ENCODE measurements at places on chromosomes 16 and 17.

DNA sequence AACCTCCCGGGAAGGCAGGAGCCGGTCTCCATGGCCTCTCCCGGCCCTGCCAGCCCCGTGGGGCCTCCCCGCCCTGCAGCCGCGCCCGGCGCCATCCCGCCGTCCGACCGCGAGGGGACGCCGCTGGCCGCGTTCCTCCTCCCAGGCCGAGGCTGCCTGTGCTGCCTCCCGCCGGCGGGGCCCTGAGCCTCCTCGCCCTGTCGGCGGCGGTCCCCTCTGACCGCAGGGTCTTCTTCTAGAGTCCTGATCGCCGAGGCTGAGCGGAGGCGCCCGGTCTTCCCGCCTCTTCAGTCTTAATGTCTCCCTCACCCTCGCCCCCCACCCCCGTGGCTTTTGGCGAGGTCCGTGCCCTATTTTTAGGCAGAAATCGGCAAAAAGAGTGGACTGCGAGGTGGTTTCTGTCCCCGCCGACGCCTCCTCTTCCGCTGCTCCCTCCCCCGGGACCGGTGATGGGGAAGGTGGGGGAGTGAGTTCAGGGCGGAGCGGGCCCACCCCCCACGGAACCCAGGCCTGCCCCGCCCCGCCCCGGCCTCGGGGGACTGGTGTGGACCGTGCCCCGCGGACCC, 794 bp upstream of the CPNE7 start:
- peak; percentile 26 for DNase-seq

DNA sequence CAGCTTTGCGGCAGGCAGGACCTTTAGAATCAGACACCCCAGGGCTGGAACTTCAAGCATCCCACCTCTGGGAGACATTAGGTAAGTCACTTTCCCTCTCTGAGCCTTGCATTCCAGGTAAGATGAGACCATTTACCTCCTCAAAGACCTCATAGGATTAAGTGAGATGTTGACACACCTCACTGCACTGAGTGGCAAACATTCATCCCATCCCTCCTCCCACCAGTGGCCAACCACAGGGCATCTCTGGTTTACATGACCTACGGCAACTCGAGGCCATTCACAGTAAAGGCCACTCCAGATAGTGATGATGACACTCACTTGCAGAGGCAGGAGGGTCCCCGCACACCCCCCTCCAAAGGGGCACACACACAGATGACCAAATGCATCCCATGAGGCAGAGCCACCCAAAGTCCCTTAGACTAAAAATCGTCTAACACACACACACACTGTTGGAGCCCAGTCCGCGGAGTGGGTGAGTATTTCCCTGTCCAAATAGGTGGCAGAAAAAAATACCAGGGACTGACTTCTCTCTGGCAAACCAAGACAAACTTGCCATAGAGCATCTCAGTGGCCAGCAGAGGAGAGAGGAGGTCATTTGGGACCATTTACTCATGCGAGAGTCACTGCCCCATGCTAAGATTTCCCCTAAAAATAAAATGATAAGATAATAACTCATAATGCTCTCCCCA, 454.9 kb downstream of the SOX9 start:
- DNase-seq: no peak

DNA sequence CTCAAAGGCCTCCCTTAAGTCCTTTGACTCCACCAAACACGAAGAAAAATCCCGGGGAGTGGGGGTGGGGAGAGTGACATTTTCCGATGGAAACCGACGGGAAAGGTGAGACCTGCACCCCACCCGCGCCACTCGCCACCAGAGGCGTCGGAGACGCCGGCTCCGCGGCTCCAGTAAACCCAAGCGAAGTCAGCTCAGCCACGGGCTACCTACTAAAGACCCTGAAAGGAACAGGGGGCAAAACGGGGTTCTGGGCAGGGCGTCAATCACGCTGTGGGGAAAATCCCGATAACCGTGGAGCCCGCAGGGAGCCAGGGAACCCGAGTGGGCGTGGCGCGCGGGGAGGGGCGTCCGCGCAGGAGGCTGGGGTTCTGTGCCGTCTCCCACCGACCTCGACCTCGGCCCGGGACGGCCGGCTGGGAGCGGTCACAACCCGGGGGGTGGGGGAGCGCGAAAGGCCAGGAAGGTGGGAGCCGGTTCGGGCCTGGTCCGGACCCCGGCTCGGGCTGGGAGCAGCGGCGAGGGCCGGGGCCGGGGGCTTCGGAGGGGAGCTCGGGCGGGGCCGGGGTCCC, 565 bp downstream of the WDR45B start:
- DNase-seq: peak; percentile 26

- DNase-seq: no peak
These were observed 172.5 kb downstream of the GRIN2A start for GRCh38 chr16:10009684-10010083.

DNA sequence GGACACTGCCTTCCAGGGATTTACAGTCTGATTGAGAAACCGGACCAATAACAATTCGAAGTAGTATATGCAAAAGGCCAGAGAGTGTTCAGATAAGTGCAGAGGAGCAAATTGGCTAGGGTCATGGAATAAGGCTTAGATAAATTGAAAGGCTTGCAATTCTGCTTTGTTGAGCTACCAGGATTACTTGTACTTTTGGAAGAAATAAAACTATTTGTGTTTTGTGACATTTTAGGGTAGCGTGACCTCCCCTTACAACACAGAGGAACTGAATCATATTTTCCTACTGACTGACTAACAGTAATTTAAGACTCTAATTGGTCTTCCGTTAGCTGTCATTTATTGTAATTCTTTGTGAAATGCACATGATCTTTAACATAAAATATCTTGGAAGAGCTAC, 104.7 kb downstream of the PITPNC1 start:
- no peak for DNase-seq

DNA sequence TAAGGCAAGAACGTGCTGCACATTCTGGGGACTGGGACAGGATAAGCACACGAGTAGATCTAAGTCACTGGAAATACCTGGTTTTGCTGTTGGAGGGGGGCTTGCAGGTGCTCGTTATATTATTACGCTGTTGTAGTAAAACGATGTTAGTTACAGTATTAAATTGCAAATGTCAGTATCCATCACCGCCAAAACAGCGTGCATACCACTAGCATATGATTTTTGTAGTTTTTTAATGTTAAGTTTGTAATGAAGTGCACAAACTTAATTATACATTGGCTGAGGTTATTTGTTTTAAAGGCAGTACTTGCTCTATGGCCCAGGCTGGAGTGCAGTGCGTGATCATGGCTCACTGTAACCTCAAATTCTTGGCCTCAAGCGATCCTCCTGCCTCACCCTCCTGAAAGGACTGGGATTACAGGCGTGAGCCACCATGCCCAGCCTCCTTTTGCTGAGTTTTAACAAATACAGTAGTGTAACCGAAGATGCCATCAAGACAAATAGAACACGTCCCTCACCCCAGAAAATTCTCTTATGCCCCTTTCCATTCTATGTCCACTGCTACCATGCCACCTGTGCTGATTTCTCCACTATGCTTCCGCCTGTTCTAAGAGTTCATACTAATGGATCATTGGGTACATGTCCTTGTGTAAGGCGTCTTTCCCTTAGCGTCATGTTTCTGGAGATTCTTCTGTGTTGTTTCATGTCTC, 20.7 kb upstream of the CSNK1D start:
- no peak for DNase-seq

- no peak for DNase-seq
These were observed 584.7 kb downstream of the WWOX start for GRCh38 chr16:78684030-78684611.

DNA sequence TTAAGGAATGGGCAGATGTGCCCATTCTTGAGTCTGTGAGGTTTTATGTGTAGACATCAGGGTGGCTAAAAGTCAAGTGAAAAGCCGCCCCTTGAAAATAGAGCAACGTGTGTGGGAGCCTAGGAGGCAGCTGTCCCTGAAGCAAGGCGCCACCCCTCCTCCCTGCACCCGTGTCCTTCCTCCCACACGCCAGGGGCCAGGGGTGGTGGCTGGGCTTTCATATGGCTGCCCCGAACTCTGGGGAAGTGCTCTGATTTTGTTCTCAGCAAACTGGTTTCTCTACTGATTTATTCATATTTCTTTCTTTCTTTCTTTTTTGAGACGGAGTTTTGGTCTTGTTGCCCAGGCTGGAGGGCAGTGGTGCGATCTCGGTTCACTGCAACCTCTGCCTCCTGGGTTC, 4.7 kb downstream of the ZNF750 start:
- DNase-seq: no peak

GRCh38 chr16:65314627-65315008, 192.8 kb upstream of the CDH11 start:
- no peak for DNase-seq

DNA sequence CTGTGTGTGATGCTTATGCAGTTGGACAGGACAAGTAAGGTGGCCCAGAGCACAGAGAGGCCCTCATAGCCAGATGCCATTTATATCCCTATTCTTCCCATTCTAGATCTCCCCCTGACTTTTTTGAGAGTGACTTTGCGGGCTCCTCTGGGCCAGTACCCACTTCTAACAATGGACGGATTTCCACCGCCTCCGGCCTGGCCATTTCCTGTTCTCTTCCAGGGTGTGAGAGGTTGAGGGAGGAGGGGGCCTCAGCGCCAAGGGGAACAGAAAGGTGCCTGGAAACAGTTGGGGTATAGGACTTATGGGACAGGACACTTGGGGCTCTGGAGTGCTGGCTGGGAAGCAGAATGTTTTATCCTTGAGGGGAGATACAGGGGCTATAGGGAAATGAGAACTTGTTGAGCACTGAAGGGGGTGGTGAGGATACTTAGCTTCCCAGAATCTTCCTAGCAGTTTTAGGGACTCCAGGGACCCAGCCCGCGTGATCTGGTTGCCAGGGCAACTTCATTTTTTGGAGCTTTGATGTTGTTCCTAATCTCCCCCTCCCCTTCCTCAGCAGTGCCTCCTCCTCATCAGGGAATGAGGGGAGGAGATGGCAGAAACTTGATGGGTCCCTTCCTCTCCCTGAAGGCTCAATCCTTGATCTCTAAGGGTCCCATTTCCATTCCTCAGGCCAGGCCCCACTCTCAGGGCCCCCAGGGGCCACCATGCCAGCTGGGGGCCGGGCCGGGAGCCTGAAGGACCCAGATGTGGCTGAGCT, 3.6 kb downstream of the TAOK2 start:
- DNase-seq: no peak

DNA sequence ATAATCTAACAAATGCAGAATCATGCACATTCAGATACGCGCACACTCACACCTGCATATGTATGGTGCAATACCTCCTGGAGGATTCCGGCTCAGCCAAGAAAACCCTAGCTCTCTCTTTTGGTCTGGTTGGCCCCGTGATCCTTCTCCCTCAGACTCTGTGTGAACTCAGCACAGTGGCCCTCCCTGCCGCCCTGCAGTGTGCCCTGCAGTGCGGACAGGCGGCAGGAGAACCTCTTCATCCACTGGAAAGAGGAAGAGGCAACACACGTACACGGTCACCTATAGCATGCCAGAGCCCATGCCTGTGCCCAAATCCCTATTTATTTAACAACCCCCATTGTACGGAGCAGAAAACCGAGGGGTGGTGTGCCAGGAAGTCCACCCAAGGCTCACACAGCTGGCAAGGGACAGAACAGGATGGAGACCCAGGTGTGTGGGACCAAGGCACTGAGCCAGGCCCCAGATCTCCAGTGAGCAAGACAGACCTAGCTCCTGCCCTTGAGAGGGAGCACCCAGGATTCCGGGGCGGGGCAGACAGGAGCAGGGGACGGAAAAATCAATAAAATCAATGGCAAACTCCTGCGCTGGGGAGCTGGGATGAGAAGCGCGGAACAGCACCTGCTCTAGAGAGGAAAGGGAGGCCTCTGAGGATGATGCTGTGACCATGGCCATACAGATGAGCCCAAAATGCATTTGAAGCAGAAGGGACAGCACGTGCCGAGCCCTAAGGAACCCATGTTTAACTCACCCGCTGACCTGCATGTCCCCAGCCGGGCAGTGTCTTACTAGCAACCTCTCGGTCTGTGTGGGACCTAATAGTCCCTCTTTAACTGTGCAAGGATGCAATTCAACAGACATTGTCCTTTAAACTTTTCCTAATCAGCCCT, 54.7 kb upstream of the CIBAR2 start:
- no peak for DNase-seq

GRCh38 chr16:22375117-22375962, 921 bp upstream of the CDR2 start:
- DNase-seq: no peak

DNA sequence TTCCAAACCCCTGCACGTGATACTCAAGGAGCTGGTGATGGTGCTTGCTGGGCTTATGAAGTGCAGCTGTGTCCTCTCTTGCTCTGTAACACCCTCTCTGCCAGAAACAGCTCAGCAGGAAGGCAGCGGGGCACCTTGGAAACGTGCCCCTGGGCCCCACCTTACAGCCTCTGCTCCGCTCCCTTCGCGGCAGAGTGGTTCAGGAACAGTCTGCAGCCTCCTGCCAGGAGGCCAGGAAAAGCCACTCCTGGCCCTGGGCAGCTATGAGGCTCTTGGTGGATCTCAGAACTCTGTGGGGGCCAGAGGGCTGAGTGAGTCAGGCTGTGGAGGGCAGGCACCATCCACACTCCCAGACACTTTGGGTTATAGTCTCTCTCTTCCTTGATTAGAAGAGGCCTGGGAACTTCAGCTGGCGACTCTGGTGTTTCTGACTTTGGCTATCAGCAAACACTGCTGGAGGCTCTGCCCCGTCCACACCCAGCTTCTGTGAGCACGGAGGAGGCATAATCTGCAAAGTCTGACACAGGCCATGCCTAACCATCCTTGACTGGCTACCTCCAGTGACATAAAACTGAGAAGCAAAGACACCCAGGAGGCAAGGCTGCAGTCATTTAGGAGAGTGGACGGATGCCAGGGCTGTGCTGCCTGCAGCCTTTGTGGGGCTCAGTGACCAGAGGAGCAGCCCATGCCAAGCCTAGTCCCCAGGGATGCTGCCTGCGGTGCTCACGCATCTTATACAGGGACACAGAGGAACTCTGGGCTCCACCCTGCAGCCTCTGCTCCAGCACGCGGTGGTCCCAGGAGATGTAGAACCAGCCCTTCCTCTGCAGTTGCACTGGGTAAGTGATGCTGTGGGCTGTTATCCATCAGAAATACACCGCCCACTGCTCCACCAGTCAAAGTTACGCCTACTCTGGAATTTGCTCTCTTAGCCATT, 65.3 kb downstream of the METRNL start:
- no peak for DNase-seq

DNA sequence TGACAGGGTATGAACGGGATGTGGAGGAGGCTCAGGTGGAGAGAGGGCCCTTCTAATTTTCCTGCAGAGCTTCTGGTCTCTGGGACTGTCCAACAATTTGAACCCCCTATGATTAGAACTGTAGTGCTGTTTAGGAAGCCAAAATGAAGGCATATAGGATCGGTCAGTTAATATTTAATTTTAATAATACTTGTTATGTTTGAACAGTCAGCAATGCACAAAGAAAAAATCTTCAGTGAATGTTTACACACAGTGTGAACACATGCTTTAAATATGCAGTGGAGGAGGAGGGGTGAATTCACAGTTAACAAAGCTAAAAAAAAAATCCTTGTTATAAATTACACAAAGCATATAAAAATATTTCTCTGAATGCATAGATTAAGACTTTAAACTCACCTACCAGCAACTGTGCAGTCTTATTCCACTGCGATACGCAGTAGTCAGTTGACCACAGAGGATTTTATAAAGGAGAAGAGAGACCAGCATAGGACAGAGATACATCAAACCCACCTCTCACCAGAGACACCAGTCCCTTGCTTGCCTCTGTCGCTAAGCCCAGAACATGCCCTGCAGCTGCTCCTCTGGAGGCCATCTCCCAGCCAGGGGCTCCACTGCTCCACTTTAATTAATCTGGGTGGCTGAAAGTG, 14.6 kb downstream of the ANKRD40 start:
- no peak for DNase-seq

DNA sequence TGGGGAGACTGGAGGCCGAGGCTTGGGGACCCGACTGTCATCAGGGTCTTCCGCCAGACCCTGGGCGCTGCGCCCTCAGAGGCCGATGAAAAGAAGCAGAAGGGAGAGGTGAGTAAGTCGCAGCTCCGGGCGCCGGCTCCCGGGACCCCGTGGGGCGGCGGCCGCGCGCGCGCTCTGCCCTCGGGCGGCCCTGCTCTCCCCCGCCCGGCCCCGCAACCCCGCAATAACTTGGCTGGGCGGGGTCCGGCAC, 392 bp upstream of the ABHD15 start:
- DNase-seq: no peak
